Mesenchymal stem cell (in vitro differentiated cells and primary cell): ENCODE measurements at places on chromosomes 6 and 20.

GRCh38 chr6:166905505-166906134, 50.7 kb downstream of the RNASET2 start:
- DNase-seq, result no peak

DNA sequence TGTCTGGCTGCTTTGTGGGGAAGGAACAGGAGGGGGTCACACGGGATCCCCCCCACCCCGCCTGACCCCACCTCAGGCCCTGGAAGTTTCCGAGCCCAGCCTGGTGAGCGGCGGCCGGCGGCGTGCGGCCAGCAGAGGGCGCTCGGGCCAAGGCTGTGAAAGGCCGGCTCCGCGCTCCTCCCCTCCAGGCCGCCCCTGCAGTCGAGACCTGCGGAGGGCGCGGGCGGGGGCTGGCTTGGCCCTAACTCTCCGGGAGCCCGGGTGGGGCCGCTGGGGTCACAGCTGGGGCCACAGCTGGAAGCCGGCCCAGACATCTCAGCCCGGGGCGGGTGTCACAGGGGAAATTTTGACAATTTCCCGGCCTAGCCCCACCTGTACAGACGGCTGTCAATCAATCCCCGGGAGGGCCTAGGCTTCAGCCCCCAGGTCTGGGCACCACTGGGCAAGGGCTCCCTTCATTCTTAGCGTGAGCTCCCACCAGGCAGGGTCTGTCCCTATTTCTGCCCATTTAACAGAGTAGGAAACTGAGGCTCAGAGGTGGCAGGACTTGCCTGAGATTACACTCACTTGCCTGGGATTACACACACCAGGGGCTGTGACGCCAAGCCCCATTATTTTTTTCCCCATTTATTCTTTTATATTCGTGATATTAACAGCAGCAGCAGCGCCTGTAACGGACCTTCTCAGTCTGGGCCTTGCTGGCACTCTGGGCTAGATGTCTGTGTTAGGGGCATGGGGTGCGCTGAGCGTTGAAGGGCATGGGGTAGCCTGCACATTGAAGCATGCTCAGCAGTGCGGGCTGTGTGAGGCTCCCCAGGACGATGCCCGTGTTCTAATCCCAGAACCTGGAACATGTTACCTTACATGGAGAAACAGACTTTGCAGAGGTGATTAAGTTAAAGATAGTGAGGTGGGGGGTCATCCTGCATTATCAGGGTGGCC, 23.0 kb downstream of the ZBP1 start:
- peak; percentile 36 for DNase-seq

DNA sequence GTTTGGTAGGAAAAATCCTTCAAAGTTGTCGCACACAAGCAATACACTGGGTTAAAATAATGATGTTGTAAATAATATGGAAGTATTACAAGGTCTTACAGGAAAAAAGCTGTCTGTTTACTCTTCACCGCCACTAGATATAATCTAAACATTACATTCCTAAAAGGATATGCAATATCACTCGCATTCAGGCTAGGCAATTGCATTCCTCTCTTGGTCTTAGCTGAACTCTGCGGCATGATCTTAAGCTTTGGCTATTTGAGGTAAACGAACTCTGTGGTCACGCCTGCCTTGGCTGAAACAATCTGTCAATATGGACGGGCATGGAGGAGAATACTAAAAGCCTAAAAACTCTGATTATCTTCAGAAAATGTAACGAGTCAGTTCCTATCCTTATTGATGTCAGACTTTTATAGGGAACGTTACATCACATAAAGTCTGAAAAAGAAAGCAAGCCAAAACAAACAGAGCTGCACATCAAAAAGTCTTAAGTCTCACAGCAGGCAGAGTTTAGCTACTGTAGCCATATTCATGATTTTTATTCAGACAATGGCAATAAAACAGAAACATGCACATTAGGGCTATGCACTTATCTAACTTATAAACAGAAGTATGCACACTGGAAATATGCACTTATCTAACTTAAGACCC, 30.8 kb upstream of the FILIP1 start:
- peak; percentile 91 for DNase-seq

DNA sequence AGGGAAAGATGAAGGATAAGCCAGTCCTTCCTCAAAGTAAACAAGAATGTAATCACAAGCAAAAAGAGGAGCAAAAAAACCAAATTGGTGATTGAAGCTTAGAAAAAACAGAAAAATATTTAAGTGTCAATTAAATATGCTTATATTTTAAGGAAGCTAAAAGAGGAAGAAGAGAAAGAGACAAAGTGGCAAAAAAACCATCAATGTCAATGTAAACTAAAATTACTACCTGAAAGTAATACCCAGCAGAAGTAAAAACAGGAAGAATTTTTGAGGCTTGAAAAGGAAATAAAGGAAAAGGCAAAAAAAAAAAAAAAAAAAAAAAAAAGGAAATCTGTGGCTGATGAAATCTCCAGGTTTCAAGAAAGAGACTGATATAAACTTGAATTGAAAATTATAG, 36.2 kb upstream of the OGFRL1 start:
- no peak for DNase-seq

- DNase-seq, result no peak
Measured at GRCh38 chr6:113805173-113805790, 51.9 kb upstream of the MARCKS start.

GRCh38 chr20:57651881-57652605, 31.8 kb upstream of the ZBP1 start:
- DNase-seq, result no peak

DNA sequence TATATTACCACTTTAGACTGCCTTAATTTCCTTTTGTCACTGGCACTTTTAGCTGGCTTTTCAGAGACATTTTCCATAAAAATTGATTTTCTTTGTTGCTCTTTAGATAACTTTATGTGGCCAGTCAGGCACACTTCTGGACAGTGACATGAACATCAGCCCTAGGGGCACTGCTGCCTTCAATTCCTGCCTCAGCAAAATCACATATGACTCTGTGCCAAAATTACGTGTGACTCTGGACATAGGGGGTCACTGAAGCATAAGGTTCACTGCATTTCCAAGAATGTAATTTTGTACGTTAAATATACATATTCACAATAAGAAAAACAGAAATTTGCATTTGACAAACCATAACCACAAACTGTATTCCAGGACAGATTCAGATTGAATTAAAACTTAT, 66.5 kb downstream of the ESF1 start:
- DNase-seq, result no peak

- DNase-seq, result no peak
Measured at GRCh38 chr6:96990462-96990861, 65.9 kb downstream of the KLHL32 start.

- DNase-seq, result no peak
Measured at GRCh38 chr20:40785346-40785745, 96.3 kb upstream of the MAFB start.

GRCh38 chr20:1370548-1371110, 22.2 kb downstream of the FKBP1A start:
- peak; percentile 42 for DNase-seq

DNA sequence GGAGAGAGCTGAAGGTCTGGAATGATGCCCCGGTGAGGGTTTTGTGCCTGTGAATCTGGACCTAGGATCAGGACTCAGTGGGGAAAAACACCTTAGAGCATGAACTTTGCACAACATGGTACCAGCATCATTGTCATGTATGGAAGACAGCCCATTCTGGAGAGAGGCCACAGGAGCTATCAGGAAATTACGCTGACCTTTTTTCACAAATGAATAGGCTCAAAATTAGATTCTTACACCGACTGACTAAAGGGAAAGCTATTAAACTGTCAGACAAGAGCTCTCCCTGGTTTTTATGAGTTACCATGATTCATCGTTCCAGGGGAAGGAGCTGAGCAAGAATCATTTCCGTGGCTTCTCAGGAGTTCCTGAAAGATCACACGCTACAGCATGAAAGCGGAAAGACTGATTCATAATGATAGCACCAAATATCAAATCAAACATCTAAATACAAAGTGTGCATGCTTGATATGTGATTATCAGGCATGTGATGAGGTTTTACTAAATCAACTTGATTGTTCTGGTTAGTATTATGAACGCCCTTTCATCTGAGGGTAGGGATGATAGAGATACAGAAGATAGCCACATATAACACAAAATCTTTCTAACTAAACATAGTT, 224.9 kb upstream of the SMLR1 start:
- peak; percentile 94 for DNase-seq

GRCh38 chr20:58073945-58074856, 154.3 kb downstream of the ANKRD60 start:
- DNase-seq, result no peak

DNA sequence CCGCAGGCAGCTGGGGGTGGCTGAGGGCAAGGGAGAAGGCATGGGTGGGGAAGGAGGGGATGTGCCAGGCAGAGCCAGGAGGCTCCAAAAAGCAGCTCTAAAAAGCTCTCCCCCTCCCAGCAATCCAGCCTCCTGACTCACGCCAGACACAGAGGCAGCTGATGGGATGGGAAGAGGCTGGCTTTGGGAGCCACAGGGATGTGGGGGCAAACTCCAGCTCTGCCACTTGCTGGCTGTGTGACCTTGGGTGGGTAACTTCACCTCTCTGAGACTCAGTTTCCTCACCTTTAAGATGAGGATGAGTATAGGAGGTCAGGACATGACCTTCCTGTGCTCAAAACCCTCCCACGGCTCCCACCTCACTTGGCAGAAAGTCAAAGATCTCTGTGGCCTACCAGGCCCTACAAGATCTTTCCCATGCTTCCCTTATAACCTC, 148.9 kb downstream of the CEBPB start:
- DNase-seq, result peak; percentile 62

DNA sequence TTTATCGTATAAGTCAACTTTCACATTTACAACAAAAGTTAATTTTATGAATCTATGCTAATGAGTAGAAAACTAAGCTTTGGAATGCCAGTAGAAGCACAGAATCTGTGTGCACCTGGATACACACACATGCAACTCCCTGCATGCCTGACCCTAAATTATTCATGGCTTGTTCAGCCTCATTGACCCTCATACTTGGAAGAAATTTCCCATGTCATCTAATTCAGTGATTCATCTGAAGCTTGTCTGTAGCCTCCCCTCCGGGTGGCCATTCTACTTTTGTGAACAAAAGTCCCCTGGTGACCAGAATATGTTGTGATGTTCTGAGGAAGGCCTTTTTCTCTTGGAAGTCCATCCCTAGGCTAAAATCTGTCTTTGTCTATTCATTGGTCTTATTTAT, 1078.4 kb downstream of the KIF16B start:
- no peak for DNase-seq

GRCh38 chr6:16562498-16562897, 198.8 kb downstream of the ATXN1 start:
- peak; percentile 10 for DNase-seq

GRCh38 chr6:138652824-138653223, 120.7 kb upstream of the CCDC28A start:
- DNase-seq, result no peak

- DNase-seq, result peak; percentile 64
Measured at GRCh38 chr6:157800420-157801237, 22.4 kb upstream of the SNX9 start.

DNA sequence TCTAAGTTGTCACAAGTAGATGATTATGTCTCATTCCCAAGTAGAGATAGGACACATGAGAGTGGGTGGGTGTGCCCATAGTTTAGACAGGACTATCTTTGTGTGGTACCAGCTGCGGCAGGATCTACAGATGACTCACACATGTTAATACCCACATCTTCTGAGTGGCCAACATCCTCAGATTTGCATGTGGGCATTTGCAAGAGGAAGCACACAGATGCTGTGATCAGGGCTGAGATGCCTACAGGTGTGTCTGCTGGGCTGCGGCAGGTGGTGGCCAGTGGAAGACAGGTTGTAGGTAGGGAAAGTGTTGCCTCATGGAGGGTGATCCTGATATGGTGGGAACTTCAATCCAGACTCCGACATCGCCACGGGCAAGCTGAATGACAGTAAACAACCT, 50.8 kb downstream of the UTRN start:
- no peak for DNase-seq

GRCh38 chr20:37072293-37073196, 23.3 kb downstream of the RBL1 start:
- no peak for DNase-seq

GRCh38 chr6:75217193-75217592, 11.3 kb upstream of the COL12A1 start:
- DNase-seq, result peak; percentile 88

DNA sequence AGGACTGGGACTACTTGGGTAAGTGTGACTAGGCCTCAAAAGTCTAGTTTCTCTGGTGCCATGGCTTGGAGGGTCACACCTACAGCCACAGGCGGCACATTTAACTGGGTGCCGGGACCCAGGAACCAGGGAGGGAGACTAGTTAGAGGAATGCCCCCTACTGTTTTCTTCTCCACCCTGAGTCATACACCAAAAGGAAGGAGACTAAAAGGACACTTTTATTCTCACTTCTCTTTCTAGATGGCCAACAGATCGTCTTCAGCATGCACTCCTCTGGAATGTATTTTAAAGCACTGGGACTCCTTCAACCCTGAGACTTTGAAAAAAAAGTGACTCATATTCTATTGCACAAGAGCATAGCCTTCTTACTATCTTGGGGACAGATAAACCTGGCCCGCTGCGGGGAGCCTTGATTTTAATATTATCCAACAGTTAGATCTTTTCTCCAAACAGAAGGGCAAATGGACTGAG, 33.4 kb downstream of the PLN start:
- DNase-seq, result peak; percentile 86

- DNase-seq, result no peak
Measured at GRCh38 chr20:32978009-32978335, 26.3 kb downstream of the SUN5 start.

- peak; percentile 11 for DNase-seq
Measured at GRCh38 chr6:137927777-137928218, 60.7 kb downstream of the TNFAIP3 start.

DNA sequence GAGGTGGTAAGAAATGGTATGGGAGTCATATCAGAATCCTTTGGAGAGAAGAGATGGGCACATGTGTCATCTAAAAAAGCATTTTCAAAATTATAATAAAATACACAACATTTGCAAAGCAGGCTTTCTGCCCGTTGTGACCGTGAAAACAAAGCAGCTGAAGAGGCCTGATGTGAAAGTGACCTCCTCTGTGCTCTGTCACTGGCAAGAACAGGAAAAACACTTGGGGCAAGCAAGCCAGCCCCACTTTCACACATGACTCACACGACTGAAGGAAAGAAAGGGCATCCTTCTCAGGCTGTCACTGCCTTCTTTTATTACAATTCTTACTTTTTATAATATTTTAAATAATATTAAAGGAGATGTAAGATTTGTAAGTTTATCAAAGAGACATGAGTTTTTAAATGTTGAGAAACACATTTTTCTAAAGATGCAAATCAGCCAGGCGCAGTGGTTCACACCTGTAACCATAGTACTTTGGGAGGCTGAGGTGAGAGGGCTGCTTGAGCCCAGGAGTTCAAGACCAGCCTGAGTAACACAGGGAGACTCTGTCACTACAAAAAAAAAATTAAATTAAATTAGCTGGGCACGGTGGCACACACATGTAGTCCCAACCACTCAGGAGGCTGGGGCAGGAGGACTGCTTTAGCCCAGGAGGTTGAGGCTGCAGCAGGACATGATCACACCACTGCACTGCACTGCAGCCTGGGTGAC, 143.7 kb downstream of the BTBD9 start:
- peak; percentile 18 for DNase-seq

DNA sequence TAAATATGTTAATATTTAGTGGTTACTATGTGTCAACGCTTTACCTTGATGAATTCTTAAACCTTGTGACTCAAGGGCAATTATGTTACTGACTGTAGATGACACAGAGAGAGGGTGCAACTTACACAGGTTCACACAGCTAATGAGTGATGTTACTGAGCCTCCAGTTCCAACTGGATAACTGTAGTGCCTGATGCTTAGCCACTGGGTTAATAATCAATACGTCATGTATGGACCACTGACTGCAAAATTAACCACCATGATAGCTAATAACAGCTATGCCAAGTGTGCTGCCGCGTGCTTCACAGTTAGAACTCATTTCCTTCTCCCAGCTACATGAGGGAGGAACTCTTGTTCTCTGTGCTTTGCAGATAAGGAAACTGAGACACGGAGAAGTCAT, 45.4 kb downstream of the SIRPA start:
- no peak for DNase-seq
